Immature natural killer cell (primary cell): ENCODE measurements at places on chromosomes 11 and 22.

DNA sequence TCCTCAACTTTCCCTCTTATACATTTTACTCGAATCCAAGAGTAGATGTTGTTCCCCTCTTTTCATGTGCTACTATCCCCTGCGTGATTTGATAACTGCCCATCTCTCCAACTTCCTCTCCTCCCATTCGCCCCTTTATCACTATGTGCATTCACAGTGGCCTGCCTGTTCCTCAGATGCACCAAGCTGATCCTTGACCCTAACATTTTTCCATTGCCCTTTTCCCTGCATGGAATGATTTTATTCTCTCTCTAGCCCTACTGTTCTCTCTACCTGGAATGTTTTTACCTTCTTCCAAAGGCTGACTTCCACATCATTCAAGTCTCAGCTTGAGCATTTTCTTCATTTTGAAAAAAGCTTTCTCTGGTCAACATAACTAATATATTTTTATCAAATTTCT lies 15.8 kb upstream of the BBOX1 start:
- no peak for DNase-seq

- DNase-seq, result no peak
Observed at GRCh38 chr22:46994983-46995382, 232.5 kb downstream of the TBC1D22A start.

- DNase-seq, result no peak
Observed at GRCh38 chr11:17645190-17645970, 74.0 kb upstream of the MYOD1 start.

GRCh38 chr22:20297414-20298109 lies 22.3 kb downstream of the DGCR6L start:
- no peak for DNase-seq

GRCh38 chr11:80843266-80843974 lies 1402.6 kb upstream of the TENM4 start:
- DNase-seq, result no peak
